ENCODE measurements at places on chromosomes 5 and 9.

- DNase-seq = peak; percentile 44
These were observed 316.3 kb downstream of the GABRB2 start for GRCh38 chr5:161230221-161230620.

DNA sequence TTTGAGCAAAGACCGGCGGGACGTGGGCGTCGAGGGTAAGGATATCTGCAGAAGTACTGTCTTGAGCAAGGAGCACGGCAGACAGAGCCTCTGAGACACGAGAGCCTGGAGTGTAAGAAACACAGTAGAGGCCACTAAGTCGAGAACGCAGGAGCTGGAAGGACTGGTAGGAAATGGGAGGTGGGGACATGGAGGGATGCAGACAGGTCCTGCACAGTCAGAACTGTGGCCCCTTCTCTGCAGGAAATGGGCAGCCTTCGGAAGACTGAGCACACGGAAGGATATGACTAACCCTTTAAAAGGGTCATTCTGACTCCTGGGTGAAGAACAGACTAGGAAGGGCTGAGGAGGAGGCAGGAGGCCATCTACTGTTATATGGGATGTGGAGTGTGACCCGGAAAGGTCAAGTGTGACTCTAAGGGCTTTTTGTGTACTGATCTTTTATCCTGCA, 1.4 kb upstream of the CAMSAP1 start:
- no peak for DNase-seq

- DNase-seq = peak; percentile 36
These were observed 320.3 kb downstream of the ACTL7B start for GRCh38 chr9:108535526-108535925.

DNA sequence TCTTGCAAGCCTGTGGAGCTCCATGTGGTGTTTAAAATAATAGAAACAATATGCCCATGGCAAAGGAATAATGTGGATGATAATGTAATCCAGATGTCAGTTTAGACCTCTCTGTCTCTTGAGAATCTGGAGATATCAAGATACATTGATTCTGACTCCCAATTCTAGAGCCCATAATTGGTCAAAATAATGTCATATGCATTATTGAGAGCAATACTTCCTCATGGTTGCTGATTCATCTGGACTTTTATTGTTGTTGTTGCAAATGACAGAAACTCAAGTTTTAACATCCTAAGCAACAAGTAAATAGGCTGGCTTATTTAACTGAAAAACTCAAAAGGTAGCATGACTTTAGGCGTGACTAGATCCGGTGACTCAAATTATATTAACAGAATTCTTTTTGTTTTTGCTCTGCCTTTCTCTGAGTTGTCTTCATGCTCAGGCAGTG, 152.1 kb downstream of the PCSK1 start:
- no peak for DNase-seq
